ENCODE measurements at places on chromosomes 11 and 22. TPM values are rescaled to one million over a fixed set of nuclear protein-coding genes. Genes with fewer than 3 reads are reported as not detected.

Gene TEX12
- not detected for total RNA-seq

Gene CARD16
- 0.23 TPM for total RNA-seq

Gene SCN4B
- 0.08 TPM for total RNA-seq

Gene AQP11
- total RNA-seq: 2.7 TPM

Gene CDKN1C
- 0.74 TPM for total RNA-seq

Gene DMC1
- 5.4 TPM for total RNA-seq

Gene RFPL2
- total RNA-seq: 0.07 TPM

Gene PNPLA5
- not detected for total RNA-seq

Gene OR51I1
- not detected for total RNA-seq

Gene RHOD
- total RNA-seq: 51.6 TPM

Gene PVALB
- total RNA-seq: not detected

Gene POU2AF3
- total RNA-seq: 0.73 TPM

Gene GCAT
- total RNA-seq: 3.6 TPM

Gene LRRC4C
- total RNA-seq: not detected

Gene GSTT2
- not detected for total RNA-seq

Gene PMM1
- total RNA-seq: 31.7 TPM

Gene SORL1
- total RNA-seq: 1.7 TPM

Gene MRPL16
- 64.2 TPM for total RNA-seq

Gene FBLN1
- total RNA-seq: 50.2 TPM

Gene OR10A2
- total RNA-seq: not detected

Gene RAB39A
- total RNA-seq: 0.66 TPM

Gene DENND5A
- total RNA-seq: 48.7 TPM

Gene NUP98
- total RNA-seq: 72.5 TPM

Gene KCNK7
- total RNA-seq: 1.0 TPM

Gene PHOX2A
- total RNA-seq: not detected

Gene NDUFA6
- total RNA-seq: 67.0 TPM

Gene CBX6
- 30.6 TPM for total RNA-seq

Gene MAPK8IP2
- total RNA-seq: 3.8 TPM

Gene GSTT2B
- 0.44 TPM for total RNA-seq

Gene HTR3A
- total RNA-seq: not detected

Gene NCAPD3
- total RNA-seq: 22.1 TPM

Gene ZBED4
- 11.8 TPM for total RNA-seq

Gene CSRP3
- not detected for total RNA-seq

Gene MRGPRG
- total RNA-seq: not detected

Gene MIAT
- 0.29 TPM for total RNA-seq

Gene LMNTD2
- 2.5 TPM for total RNA-seq

Gene CSF2RB
- not detected for total RNA-seq

Gene LRRC10B
- 0.25 TPM for total RNA-seq

Gene AP1B1
- 23.8 TPM for total RNA-seq

Gene TBX10
- total RNA-seq: not detected

Gene DLG2
- total RNA-seq: 0.50 TPM

Gene P2RY6
- 14.0 TPM for total RNA-seq

Gene CTTN
- total RNA-seq: 223 TPM

Gene CRYBA4
- total RNA-seq: not detected

Gene GAB4
- not detected for total RNA-seq

Gene CD6
- 0.15 TPM for total RNA-seq

Gene RFPL3
- not detected for total RNA-seq

Gene LSP1
- 1.6 TPM for total RNA-seq

Gene HPX
- 0.25 TPM for total RNA-seq

Gene CHRM1
- not detected for total RNA-seq

Gene LINC01488
- total RNA-seq: 0.05 TPM

Gene TMPRSS4
- total RNA-seq: not detected

Gene VPREB1
- total RNA-seq: not detected

Gene SLC22A6
- total RNA-seq: not detected

Gene DCDC1
- 0.28 TPM for total RNA-seq

Gene SLC6A5
- not detected for total RNA-seq

Gene DEUP1
- not detected for total RNA-seq

Measured in A549 treated with CORT108297 at 1 μM for 4 hours (cell line).